ENCODE measurements at places on chromosomes 2 and 18. TPM values are rescaled to one million over a fixed set of nuclear protein-coding genes. Genes with fewer than 3 reads are reported as not detected.

DNA sequence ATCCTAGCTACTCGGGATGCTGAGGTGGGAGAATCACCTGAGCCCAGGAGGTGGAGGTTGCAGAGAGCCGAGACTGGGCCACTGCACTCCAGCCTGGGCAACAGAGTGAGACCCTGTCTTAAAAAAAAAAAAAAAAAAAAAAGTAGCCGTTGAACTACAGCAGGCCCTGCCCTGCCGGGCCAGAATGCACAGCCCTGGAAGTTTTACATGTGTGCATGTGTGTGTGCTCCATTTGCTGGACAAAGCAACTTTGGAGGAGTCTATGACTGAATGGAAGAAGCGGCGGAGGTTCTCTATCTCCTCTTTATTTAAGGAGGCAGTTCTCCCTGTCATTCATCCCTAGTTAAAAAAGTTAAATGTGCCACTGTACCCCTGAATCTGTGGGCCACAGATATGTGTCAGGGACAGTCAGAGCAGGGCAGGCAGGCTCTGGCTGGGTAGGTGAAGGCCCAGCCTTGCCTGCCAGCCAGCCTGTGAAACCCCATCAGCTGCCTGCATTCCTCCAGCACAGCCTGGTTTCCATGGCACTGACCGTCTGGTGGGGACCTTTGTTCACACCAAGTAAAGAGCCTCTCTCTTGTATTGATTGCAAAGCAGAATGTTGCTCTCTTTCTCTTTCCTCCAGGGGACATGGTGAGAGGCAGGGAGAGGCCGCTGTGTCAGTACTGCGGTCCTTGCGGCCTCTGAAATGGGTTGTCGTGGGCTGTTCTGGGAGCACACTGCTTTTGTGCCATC, 10.9 kb downstream of the LIPG start:
- DNase-seq, result peak; percentile 37

GRCh38 chr2:95348609-95349567, 51.7 kb downstream of the KCNIP3 start:
- no peak for DNase-seq

DNA sequence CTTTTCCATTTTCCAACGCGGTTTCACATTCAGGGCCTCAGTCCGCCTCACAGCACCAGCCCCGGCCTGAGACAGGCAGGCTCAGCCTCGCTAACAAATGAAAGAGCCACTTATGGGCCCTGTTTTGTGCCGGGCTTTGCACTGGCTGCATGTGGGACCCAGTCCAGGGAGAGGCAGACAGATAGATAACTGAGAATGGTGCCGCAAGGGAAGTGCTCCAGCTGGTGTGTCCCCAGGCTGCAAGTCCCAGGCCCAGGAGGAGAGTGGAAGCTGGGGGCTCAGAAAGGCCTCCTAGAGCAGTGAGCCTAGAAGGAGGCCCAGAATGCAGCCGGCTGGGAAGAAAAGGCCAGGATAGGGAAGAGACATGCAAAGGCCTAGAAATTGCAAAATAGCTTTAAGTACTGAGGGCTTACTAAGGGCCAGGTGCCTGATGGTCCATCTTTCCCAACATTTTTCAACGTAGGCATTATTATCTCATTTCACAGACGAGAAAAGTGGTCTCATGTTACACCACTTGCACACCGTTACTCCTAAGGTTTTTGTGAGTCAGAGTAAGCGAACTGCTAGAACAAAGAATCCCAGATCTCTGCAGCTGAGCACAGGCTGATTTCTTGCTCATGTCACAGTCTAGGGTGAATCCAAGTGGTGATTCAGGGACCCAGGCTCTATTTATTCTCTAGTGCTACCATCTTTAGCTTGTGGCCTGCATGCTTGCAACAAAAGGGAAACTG, 26.0 kb downstream of the ADRA2B start:
- DNase-seq, result no peak

DNA sequence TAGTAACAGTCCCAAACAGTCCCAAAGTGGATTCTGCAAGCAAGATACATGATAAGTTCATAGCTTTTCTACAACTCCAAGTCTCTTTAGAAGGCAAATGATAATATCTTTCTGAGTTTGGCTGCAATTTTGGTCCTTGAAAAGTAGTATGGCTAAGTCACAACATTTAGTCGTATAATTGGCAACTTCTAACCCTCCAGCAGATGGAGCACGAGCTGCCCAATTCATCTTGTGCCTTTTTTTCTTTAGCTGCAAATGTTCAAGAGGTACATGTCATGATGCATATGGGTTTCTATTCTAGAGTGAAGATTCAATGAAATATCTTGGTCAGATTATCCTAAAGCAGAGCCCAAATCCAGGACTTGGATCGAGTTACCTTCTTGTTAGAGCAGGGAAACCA, 127.0 kb upstream of the KLHL14 start:
- DNase-seq, result no peak

- DNase-seq, result no peak
Observed at GRCh38 chr2:203532957-203533658, 2.0 kb downstream of the RAPH1 start.

DNA sequence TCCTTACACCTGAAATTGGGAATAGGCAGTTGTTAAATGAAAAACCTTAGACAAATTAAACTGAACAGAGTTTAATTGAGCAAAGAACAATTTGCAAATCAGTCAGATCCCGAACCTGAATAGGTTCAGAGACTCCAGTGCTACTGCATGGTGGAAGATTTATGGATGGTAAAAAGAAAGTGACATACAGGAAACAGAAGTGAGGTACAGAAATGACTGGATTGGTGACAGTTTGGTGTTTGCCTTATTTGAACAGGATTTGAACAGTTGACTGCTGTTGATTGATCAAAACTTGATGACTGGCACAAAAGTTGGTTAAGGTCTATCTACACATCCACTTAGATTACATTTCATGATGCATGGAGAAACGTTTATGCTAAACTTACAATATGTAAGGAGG, 248.8 kb downstream of the HNMT start:
- DNase-seq, result no peak

- no peak for DNase-seq
Observed at GRCh38 chr2:100407073-100407472, 10.4 kb downstream of the CHST10 start.

DNA sequence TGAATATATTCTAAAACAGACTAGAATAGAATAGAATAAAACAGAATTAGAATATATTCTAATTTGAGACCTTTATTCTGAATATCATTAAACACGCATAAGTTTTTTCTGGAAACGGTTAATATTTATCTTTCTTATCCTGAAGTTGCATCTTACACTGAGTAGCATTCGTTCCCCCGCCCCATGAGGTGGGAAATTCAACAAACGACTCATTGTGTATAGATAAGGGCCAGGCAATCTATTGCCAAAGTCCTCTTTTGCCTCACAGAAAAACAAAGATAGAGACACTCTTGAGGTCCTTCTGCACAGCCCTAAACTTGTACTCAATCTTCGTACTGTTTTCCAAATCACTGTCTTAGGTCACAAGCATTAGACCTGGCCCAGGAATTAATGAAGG, 98.1 kb downstream of the COL6A3 start:
- DNase-seq, result no peak

GRCh38 chr18:79932907-79933306, 18.5 kb downstream of the SLC66A2 start:
- DNase-seq, result no peak

GRCh38 chr2:101012054-101012705, 10.1 kb downstream of the RPL31 start:
- DNase-seq, result no peak

DNA sequence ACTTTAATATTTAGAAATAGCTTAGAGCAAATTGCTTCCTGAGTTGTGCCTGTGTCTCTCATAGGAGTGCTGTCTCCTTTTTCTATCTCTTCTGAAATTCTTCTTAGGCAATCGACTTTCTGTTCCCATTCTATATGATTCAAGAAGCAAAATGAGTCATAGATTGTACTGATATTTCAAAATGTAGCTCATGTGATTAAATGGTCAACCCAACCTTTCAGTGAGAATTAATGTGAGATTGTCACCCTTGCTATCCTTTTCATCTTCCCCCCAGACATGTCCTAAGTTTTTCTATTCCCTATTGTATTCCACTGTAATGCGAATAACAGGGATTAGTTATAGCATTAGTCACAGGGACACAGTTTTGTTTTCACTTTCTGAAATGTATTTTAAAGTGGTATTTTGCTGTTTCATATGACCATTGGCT, 413.6 kb downstream of the THSD7B start:
- no peak for DNase-seq

- no peak for DNase-seq
Observed at GRCh38 chr2:217950401-217950871, 52.4 kb downstream of the TNS1 start.

DNA sequence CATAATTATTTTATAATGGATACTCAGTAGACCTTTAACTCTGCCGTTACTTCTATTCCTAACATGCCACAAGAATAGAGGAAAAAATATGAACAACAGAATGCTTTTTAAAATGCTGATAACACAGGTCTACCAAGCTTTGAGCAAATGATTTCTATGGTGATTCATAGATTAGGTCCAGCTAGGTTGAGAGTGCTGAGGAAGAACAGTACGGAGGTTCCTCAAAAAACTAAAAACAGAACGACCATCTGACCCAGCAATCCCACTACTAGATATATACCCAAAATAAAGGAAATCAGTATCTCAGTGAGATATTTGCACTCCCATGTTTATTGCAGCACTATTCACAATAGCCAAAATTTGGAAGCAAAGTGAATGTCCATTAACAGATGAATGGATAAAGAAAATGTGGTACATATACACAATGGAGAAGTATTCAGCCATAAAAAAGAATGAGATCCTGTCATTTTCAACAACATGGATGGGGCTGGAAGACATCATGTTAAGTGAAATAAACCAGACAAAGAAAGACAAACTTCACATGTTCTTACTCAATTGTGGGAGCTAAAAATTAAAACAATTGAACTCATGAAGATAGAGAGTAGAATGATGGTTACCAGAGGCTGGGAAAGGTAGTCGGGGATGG, 111.6 kb upstream of the SERTAD2 start:
- no peak for DNase-seq

DNA sequence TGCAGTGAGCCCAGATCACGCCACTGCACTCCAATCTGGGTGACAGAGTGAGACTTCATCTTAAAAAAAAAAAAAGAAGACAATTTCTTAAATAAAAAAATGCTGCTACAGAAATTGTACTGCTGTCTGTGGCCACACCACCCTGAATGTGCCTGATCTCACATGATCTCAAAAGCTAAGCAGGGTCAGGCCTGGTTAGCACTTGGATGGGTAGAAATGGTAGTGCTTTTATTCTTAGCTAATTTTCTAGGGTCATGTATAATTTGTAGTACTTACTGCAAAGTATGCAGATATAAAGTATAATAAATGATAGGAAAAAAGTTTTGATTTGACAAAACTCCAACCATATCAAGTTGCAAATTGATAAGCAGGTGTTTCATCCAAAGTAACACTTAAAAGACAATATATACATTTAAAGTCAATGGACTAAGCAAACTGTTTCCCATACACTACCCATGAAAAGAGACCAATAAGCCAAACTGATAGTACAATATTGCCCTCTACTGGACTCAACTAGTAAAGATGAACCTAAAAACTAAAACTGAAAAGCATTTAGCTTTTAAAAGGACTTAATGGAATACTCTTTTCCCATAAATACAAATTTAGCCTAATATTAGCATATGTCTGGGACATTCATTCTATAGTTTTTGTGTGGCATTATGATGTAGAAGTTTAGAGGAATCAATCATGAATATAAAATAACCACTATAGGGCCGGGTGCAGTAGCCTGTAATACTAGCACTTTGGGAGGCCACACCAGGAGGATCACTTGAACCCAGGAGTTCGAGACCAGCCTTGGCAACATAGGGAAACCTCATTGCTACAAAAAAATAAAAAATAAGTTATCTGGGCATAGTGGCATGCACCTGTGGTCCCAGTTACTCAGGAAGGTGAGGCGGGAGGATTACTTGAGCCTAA, 18.6 kb upstream of the PEX13 start:
- peak; percentile 36 for DNase-seq

DNA sequence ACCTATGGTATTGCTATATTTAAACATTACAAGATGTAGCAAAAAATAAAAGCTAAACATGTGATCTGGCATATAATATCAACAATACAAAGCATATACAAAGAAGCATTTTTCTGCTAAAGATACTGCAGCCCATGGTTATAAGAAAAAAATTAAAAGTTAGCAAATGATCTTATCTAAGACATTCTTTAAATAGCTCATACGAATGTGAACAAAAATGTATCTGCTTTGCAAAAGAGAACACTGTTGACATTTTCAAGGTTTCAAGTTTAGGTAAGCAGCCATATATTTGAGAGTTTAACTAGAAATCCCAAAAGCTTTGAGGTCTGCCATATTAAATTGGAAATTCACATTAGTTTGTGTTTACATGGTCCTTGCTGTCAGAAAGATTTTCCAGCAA, 301.0 kb upstream of the SLC39A10 start:
- DNase-seq, result no peak

- peak; percentile 10 for DNase-seq
Observed at GRCh38 chr2:135230150-135230549, 178.1 kb downstream of the RAB3GAP1 start.

GRCh38 chr2:74824679-74825078, 9.2 kb upstream of the HK2 start:
- DNase-seq, result no peak

DNA sequence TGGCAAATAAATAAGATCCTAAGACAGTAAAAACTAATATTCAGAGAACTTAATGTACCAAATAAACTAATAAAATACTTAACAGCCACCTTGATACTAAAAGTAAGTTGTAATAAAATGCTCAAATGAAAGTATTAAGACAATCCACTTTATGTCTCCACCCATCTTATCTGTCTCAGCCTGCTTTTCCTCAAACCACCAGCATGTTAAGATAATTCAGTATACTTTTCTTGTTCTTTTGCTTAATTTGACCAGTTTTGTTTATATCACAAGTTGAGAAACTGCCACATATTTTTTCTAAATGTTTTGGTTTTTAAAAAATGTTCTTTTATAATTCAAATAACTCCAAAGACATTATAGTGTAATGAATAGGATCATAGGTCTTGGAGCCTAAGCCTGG, 142.0 kb downstream of the MBD5 start:
- DNase-seq, result no peak

DNA sequence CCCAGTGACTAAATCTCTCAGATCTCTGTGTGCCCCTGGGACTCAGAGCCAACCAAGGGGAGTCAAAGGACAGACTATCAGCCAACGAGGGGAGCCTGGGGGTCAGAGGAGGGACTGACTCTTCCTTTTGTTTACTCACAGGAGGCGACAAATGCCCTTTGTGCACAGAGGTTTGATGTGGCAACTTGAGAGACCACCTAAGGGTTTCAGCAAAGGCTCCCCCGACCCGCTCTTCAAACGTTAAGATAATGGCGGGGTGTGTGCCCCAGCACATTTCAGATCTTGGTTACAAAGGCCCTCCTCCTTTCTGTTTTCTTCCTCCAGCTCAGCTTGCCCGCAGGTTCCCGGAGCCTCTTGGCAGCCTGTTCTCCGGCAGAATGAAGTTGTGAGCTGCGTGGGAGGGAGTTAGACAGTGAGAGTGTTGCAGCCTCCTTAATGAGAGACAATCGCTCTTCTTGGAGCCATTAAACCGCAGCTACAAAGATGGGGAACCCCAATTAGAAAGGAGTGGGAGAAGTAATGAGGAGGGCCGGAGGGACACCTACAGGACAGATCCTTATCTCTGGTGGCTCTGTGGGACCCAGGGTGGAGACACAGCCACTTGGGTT, 76.2 kb downstream of the KIAA2012 start:
- DNase-seq, result no peak

- no peak for DNase-seq
Observed at GRCh38 chr18:63887424-63887823, at the start of gene SERPINB2. TSS of gene SERPINB2 (plus strand) at chr18:63887705. CDS start at chr18:63891445, 3,740 bp downstream.

GRCh38 chr2:234690569-234691213, 193.8 kb upstream of the ARL4C start:
- DNase-seq, result no peak

The CD8B gene
- not detected for total RNA-seq

The CYP27A1 gene
- 2.9 TPM for total RNA-seq

The FKBP1B gene
- 73.8 TPM for total RNA-seq

The G6PC2 gene
- total RNA-seq, result not detected

The CAPN14 gene
- 0.82 TPM for total RNA-seq
